Suppressor macrophage treated with lipopolysaccharide for 4 hours (primary cell): ENCODE measurements at places on chromosomes 3 and 15.

GRCh38 chr3:71087143-71088018, 496.1 kb downstream of the FOXP1 start:
- no peak for DNase-seq

- DNase-seq: no peak
Observed at GRCh38 chr3:123980539-123980938, 11.4 kb downstream of the ROPN1 start.

DNA sequence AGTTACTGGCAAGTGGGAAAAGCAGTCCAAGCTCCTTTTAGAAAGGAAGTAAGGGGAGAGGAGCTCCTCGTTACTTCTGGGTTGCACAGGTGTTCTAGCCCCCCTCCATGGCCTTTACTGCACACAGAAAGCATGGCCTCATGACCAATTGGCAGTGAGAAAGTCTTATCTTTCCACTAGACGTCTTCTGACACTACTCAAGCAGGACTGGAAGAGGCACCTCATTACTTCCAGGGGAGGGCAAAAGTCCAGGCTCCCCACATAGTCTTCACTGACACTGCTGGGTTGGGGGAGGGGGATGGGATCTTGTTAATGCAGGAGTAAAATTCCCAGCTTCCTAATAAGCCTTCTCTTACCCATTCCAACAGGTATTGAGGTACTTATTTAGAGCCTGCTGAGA, 27.6 kb upstream of the TM2D3 start:
- DNase-seq: no peak

DNA sequence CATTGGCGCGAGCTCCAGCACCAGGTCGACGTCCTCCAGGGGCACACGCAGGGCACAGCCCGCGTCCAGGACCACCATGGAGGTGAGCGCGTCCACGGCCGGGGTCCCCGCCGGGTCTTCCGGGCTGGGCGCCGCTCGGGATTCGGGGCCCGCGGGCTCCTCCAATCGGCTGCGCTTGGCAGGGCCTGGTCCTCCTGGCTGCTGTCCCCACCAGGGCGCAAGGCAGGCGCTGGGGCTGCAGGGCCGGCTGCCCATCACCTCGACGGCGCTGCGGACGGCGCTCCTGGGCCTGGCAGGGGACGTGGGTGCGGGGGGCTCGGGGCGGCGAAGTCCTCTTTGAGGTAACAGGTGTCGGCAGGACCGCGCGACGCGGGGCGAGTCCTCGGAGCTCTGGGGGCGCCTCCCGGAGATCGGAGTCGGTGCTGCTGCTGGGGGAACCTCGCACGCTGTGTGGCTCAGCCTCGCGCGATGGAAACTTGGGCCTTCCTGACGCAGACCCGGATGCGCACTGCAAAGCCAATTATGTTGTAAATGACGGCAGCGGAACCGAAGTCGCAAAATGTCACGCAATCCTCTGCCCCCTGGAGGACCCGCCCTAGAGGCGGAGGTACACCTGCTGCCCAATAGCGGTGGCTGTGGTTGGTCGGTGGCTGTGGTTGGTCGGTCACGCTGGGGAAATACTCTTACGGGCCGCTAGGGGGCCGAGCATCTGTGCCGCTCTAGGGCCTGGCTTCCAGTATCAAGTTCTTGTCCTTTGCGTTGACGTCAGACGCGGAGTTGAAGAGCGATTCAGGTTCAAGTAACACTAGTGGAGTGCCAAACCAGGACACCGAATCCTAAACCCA, at the start of gene PRR23C:
Gene PRR23C (minus strand): TSS at position 527 of the 845 bp plus-strand sequence. CDS start 272 bp downstream, at position 255.
- no peak for DNase-seq

- no peak for DNase-seq
Observed at GRCh38 chr3:171503817-171504216, 43.6 kb upstream of the TNIK start.

DNA sequence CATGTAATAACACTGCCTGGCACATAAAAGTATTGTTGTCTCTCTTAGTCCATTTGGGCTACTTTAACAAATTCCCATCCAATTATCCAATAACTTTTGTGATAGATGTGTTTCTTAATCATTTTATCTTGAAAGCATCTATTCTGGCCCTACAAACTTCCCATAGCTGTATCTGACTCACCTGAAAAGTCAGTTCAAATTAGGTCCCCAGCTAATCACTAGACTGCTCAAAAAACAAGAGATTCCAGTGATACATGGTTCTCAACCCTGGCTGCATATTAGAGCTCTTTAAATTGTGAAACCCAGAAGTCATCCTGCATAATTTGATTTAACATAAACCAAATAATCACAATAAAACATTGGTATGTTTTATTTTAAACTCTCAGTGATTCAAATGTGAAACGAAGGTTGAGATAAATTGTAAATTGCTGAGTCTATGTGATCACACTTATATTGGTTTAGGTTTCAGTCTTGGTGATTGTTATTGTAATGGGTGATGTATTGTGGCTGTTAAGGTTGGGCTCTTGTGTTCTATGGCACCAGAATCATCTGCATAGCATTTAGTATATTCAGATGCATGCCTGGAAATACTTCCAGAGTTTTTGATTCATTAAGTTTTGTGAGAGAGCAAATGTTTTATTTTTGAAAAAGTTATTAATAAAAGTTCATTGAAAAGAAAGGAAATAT, 268.9 kb upstream of the KCNMB2 start:
- DNase-seq: no peak

GRCh38 chr3:146164071-146164470, 3.1 kb upstream of the PLOD2 start:
- DNase-seq: no peak

DNA sequence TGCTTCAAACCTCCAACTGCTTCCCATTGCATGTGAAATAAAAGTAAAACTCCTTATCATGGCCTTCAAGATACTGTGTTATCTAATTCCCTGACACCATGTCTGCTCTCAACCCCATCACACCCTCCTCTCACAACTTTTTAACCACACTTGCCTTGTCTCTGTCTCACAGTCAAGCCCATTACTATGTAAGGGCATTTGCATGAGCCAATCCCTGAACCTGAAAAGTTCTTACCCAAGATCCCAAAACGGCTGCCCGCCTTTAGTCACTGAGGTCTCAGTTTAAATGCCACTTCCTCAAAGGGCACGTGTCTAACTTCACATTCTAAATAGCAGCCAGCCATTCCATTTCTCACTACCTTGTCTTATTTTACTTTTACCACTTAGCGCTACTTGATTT, 83.1 kb downstream of the SST start:
- DNase-seq: no peak

DNA sequence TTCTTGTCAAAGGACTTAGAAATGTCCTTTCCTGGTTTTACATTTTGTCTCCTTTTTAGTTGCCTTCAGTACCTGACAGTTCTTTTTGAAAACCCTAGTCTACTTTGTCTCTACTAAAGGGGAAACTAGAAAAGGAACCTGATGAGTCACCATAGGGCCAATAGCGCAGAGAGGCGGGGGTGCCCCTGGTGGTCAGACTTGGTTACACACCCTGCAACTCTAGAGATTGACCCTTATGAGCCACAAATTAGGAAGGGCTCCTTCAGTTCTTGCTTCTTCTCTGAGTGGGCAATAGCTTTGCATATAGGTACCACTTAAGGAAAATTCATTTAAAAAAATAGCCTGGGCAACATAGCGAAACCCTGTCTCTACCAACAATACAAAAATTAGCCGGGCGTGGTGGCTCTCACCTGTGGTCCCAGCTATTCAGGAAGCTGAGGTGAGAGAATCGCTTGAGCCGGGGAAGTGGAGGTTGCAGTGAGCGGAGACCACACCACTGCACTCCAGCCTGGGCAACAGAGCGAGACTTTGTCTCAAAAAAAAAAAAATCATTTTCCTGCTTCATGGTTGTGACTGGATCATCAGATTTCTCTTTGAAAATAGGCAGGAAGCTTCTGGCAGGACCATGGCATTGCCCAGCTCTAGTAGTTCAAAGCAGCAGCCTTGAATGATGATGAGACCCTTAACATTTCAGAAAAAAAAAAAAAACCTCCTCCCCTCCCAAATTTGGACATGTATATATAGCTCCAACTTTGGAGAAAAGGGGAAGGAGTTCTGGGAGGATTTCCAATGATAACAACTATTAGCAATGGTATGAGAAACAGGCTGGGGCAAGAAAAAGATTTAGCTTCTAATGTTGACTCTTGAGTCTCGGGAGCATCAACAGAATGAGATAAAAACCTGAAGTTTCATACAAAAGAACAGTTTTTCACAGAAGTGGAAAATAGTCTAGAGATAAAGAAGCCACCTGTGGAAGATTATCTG, 45.2 kb upstream of the RASA2 start:
- DNase-seq: peak; percentile 91

- no peak for DNase-seq
Observed at GRCh38 chr3:56962206-56962605, 98.3 kb upstream of the SPATA12 start.

- DNase-seq: peak; percentile 63
Observed at GRCh38 chr3:42490243-42490642, 12.2 kb upstream of the VIPR1 start.

- no peak for DNase-seq
Observed at GRCh38 chr15:60347480-60348049, 50.2 kb downstream of the ANXA2 start.

GRCh38 chr3:38368238-38368637, 21.7 kb downstream of the XYLB start:
- no peak for DNase-seq

GRCh38 chr3:99021466-99021865, 120.0 kb upstream of the DCBLD2 start:
- no peak for DNase-seq

DNA sequence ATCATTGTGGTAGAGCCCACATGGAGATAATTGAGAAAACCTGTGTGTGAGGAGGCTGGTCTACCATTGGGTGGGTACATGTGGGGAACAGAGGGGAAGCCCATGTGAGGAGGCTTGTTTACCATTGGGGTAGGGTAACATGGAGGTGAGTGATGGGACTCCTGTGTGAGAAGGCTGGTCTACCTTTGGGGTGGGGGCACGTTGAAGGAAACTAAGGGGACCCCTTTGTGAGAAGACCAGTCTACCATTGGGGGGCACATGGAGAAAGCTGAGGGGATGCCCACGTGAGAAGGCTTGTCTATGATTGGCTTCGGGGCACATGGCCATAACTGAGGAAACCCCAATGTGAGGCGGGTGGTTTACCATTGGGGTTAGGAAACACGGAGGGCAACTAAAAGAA, 158.5 kb downstream of the FBLN2 start:
- DNase-seq: no peak

- no peak for DNase-seq
Observed at GRCh38 chr15:67878712-67879206, 38.9 kb upstream of the RNU6-1 start.

GRCh38 chr15:47750740-47751262, 33.5 kb downstream of the SEMA6D start:
- no peak for DNase-seq

DNA sequence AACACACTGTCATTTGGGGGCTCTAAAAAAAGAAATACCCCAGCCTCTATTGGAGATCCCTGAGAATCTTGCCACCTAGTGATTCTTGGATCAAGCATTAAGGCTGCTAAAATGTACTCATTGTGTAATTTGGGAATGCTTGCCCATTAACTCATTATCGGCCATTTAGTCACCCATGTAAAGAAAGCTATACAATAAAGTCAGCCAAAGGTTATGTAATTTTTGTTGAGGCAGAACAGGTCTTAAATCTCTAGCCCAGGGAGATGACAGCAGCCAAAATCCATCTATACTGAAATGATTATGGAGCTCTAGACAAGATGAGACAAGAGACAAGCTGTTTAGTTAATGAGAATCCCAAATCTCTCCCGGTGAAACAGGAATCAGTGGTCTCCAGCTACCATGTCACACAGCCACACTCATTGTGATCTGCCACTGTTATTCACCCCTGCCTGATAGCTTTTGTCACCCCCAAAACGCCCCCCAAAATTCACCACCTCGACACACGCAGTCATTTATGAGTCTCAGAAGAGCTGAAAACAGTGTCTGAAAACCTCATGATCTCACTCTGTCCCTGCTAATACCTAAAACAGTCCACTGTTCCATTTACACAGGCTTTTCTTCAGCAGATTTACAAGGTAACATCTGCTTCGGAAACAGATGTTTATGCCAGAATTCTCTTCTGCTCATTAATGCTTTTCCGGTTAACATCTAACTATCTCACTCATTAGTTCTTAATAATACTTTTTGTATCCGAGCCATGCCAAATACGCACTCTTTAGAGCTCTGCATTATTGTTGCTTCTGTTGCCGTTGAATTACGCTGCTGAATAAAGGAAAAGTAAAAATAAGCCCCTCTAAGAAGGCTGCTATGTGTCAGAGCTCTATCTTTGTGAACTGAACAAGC, 138.5 kb downstream of the RORA start:
- DNase-seq: no peak

GRCh38 chr3:11530153-11530721, 113.5 kb downstream of the VGLL4 start:
- no peak for DNase-seq

- DNase-seq: no peak
Observed at GRCh38 chr3:20078194-20078714, 38.0 kb downstream of the KAT2B start.

DNA sequence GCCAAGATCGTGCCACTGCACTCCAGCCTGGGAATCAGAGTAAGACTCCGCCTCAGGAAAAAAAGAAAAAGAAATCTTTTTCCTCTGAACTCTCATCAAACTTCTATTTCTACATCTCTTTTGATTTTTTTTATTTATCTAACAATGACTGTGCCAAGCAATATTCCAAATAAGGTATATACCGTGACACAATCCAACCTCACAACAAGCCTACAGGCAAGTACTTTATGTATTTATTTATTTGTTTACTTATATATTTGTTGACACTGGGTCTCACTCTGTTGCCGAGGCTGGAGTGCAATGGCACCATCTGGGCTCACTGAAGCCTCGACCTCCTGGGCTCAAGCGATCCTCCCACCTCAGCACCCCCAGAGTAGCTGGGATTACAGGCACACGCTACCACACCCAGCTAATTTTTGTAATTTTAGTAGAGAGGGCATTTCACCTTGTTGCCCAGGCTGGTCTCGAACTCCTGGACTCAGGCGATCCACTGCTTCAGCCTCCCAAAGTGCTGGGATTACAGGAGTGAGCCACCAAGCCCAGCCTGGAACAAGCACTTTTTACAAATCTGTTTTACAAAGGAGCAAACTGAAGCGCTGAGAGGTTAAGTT, 94.9 kb upstream of the CHD2 start:
- DNase-seq: no peak

DNA sequence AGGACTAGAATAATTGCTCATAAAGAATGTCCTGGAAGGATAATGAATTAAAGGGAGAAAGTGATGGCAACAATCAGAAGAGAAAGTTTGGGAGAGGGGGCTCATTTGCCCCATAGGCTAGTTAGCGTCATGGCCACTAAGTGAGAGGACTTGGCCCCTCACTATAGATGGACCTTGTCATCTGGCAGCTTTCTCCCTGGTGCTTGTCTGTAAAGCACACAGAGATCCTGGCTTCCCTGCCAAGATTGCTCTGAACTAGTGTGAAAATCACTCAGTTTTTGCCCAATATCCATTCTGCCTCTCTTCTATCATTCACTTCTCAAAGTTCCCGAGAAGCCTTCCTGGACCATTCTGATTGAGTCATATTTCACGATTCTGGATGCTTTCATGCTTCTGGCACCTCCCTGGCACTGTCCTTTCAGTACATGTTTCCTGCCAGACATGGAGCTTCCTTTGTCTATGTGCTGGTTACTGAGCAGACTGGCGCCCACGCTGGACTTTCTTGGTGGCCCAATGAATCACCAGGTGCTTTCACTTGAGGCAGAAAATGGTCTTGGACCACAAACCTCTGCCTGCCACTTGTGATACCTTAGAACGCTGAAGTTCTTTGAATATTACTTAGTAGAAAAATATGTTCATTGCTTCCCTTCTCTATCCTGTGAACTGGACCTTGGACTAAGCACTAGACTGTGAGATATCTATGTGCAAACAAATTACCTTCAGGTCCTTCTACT, 709.6 kb upstream of the CFAP20DC start:
- DNase-seq: no peak
